ENCODE measurements at places on chromosomes 6 and 20.

- no peak for DNase-seq
These were observed 26.7 kb downstream of the ARFGEF3 start for GRCh38 chr6:138188278-138188941.

GRCh38 chr20:54340206-54340605 is 132.3 kb downstream of the PFDN4 start:
- DNase-seq = no peak

DNA sequence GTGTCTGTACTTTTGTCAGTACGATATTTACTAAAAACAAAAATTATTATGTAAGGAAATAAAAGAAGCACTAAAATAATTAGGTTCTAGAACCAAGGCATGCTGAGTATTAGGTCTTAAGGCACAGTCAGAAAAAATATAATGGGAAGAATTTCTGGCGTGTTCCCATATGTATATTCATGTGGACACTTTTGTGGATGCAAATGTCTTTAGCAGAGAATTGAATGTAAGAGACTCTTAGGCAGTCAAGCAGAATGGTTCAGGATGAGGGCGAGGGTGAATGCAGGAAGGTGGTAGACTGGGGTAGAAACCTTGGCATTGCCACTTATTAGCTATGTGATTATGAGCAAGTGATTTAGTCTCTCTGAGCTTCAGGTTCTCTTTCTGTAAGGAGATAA is 71.5 kb downstream of the SASH1 start:
- no peak for DNase-seq

- no peak for DNase-seq
These were observed 90.6 kb upstream of the NAA20 start for GRCh38 chr20:19926591-19926990.

- no peak for DNase-seq
These were observed 448.6 kb downstream of the GJA1 start for GRCh38 chr6:121884091-121884490.

DNA sequence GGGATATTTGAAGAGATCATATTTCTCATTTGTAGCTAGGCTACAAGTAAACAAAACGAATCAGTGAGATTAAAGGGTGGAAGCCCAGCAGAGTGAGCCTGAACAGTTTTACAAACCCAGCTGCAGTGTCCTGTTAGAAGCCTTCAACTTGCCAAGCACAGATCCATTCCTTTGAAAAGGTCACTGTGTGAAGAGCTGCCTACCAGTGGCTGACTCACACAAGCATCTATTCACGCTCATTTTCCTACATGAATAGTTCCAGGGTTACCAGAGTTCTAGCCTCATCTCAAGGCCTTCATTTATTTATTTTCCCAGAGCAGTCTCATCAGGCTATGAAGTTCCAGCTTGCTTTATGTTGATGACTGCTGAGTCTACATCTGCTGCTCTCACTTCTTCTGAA is 25.7 kb upstream of the MLIP start:
- no peak for DNase-seq

DNA sequence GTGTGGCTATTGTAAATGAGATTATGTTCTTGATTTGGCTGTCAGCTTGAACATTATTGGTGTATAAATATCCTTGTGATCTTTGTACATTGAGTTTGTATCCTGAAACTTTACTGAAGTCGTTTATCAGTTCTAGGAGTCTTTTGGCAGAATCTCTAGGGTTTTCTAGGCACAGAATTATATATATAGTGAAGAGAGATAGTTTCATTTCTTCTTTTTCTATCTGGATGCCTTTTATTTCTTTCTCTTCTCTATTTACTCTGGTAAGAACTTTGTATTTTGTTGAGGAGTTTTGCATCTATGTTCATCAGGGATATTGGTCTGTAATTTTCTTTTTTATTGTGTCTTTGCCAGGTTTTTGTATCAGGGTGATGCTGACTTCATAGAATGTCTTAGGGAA is 589.2 kb upstream of the MAN1A1 start:
- no peak for DNase-seq

Data from HTR-8/SVneo (cell line).